ENCODE measurements at places on chromosomes 3 and 15. TPM values are rescaled to one million over a fixed set of nuclear protein-coding genes. Genes with fewer than 3 reads are reported as not detected.

GRCh38 chr3:107727102-107727501 lies 204.3 kb downstream of the BBX start:
- no peak for DNase-seq

DNA sequence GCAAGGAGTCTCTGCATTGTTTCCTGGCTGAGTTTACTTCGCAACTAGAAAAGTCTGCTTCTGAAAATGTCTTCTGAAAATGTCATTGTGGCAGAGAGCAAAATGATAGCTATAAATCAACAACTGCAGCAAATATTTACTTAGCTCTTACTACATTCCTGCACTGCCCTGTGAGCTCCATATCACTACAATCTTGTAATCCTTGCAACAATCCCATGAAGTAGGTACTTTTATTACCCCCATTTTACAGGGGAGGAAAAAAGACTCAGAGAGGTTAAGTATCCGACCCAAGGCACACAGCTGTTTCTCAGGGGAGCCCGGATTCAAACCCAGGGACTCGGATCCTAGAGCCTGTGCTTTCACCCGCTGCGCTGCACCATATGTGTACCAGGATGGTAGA lies 34.2 kb upstream of the SPTBN5 start:
- DNase-seq, result no peak

- DNase-seq, result no peak
Observed at GRCh38 chr3:188053036-188053340, 101.0 kb upstream of the LPP start.

DNA sequence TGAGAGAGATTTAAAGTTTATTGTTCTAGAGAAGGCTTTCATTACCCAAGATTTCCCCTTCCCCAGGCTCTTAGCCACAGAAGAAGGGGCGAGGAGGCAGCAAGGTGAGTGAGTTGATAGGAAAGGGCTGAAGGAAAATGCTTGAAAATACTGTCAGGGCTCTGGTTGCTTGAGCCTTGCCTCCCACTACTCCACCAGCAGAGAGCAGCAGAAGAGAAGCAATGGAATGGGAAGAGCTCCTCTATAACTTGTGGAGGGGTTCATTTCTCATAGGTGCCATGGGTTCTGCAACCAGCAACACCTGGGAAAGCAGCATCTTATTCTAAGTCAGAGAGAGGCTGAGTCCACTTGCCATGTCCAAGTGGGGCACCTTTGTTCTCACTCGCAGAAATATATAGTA lies 184.0 kb upstream of the CNTN6 start:
- DNase-seq, result no peak

- DNase-seq, result no peak
Observed at GRCh38 chr15:75446151-75446550, 5.3 kb downstream of the SIN3A start.

DNA sequence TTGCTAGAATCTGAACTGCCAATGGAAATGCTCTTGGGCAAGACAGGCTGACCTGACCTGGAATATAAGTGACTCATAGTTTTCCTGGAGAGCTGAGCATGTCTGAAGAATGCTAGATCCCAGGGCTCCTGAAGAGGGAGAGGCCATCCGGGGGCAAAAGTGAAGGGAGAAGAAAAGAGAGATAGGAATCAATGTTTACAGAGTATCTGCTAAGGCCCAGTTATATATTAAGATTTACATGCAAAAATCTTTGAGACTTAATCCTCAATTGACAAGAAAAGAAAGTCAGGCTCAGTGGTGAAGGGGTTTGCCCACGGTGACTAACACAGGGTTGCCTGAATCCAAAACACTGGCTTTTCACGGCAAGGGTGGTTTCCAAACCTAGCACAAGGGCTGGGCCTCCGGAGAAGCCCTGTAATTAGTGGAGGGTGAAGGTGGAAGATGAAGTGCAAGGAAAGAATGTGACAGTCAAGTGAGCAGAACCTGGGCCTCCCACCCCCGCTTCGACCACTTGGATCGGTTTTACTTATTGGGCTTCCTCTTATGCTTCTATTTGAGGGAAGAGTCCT lies 91.7 kb upstream of the FGF12 start:
- DNase-seq, result no peak

GRCh38 chr15:28107111-28107903 lies 8.2 kb upstream of the OCA2 start:
- DNase-seq, result no peak

DNA sequence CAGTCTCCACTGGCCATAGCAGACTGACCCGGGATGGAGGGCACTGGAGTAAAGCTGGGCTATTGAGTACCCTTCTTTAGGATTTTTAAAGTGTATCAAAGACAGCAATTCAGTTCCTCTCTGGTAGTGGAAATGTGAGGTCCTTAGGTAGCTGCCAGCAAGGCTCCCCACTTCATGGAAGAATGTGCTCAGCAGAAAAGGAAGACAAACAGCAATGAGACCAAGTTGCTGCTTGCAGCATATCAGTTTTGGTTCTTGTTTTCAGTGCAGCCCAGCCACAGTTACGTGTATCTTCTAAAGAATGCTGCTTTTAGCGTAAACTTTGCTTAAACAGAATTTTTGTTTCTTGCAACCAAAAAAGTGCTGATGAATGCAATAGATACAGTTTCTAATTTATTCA lies 374.0 kb upstream of the CBLB start:
- DNase-seq, result no peak

- DNase-seq, result no peak
Observed at GRCh38 chr15:74270854-74271520, 34.9 kb downstream of the CCDC33 start.

DNA sequence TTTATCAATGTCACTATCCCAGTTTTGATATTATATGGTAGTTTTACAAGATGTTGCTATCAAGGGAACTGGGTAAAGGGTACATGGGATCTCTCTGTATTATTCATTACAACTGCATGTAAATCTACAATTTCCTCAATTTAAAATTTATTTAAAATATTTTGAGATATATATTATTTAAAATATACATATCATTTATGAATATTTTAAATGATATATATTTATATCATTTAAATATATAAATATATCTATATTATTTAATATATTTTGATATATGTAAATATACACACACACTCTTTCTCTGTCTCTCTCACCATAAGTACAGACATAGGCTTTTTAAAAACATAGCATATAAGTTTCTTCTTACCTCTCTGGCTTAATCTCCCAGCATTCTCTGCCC lies 104.7 kb downstream of the TP63 start:
- DNase-seq, result no peak

- no peak for DNase-seq
Observed at GRCh38 chr15:73082812-73083211, 30.5 kb downstream of the NEO1 start.

DNA sequence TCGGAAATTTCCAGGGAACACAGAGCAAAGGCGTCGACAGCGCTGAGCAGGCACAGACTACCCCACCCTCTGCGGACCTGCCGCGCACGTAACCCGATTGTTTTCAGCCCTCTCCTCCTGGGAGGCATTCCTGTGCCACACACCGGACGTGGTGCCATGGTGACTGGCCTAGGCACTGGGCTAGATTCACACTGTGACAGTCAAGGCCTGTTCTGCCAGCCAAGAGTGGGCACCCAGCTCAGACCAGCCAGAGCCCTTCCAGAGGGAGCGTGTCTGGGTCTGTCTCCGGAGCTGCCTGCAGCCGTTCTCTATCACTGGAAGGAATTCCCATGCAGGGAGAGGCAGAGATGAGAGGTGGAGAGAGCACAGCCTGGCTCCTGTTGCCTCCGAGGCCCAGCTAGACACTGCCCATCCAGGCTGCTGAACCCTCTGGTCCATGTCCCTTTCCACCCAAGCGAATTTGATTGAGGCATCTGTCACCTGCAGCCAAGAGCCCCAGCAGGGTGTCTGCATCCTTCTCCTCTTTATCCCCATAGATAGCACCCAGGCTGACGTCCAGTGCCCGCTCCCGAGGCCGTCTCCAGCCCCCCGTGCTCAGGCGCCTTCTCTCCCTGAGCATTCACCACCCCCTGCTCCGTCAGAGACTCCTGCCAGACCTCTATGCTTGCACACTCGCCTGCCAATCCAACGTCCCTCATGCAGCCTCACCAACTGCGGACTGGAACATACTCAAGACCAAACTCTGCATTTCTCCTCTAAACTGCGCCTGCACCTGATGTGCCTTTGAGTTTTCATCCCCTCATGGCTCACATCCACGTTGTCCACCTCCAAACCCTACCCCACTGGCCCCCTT lies 267.5 kb downstream of the OCA2 start:
- no peak for DNase-seq

AADACL2 gene
- total RNA-seq, result not detected

GPR149 gene
- 7.7 TPM for total RNA-seq

CD200R1 gene
- 0.82 TPM for total RNA-seq

All from frontal cortex (tissue), 4 donors.